Sigmoid colon (tissue), 7 donors: ENCODE measurements at places on chromosomes 5 and 9. TPM values are rescaled to one million over a fixed set of nuclear protein-coding genes. Genes with fewer than 3 reads are reported as not detected.
A peak's percentile ranks its signal among the peaks of the same experiment; 100 is the strongest.

DNA sequence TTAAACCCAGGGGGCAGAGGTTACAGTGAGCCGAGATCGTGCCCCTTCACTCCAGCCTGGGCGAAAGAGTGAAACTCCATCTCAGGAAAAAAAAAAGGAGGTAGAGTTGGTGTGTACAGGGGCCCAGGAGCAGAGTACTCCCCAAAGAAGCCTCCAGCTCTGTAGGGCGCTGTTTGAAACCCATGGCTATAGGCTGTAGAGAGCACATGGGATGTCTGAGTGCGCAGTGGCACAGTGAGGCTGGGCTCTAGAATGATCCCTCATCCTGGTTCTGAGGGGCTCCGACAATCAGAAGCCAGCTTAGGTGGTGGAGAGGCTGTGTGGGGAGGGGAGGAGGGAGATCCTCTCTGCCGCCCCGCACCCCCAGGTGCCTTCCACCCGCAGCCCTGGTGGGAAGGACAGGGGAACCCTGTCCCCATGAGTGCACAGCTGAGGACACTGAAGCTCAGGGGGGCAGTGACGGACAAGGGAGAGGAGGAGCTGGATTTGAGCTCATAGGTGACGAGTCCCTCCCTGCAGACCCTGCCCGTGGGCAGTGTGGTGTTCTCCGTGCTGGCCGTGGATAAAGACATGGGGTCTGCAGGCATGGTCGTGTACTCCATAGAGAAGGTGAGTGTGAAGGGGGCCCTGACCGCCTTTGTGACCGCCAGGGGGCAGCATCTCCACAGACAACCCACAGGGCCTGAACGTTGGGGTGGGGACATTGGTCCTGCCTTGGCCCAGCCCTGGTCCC, 24.6 kb downstream of the CDHR2 start:
- H3K27ac ChIP-seq, result no peak overlapping the region
- no peaks in the 10 kb centered on the region for H3K4me1 ChIP-seq
- H3K27me3 ChIP-seq, result no peaks in the 10 kb centered on the region

Gene SPOCK1
- 55.3 TPM for total RNA-seq

Gene CDH6
- total RNA-seq, result 1.6 TPM

GRCh38 chr9:131033269-131034224, 24.6 kb downstream of the LAMC3 start:
- no peak overlapping the region for H3K27ac ChIP-seq
- H3K4me1 ChIP-seq, result peaks cover 17% of the 10 kb centered on the region
- H3K36me3 ChIP-seq, result no peaks in the 10 kb centered on the region
- H3K27me3 ChIP-seq, result no peaks in the 10 kb centered on the region
- DNase-seq, result no peak
- no peak overlapping the region for H3K4me3 ChIP-seq

Gene TAF11L10
- total RNA-seq, result not detected

GRCh38 chr5:179828756-179829421, 8.2 kb downstream of the SQSTM1 start:
- peak overlapping the region; percentile 3 for H3K27ac ChIP-seq
- H3K36me3 ChIP-seq, result peaks cover 100% of the 10 kb centered on the region
- no peaks in the 10 kb centered on the region for H3K27me3 ChIP-seq
- no peak overlapping the region for H3K4me3 ChIP-seq
- DNase-seq, result no peak

DNA sequence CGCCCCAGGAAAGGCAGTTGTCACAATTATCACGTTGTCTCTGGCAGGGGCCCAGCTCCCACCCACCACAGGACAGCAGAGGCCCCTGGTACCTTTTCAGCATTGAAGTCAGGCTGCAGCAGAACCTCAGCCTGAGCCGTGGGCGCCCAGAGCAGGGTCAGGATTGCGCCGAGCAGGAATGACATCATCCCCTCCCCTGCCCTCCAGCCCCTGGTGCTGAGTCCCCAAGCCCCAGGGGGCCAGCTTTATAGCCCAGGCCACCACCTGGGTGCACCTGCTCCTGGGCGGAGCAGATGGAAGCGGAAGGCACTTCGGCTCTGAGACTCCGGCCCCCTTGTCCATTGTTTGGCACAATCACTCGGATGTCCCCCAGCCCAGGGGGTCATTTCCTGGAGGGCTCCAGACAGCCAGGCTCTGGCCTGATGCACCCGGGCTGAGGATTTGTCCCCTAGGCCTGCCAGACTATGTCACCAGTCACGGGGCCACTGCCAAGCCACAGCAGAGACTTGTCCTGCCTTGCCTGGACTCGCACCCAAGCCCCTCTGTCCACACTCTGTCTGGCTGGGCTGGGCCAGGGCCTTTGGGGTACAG, at the start of gene LCN15:
Gene LCN15, minus strand, starts transcription at position 218 of the 591 bp plus-strand sequence. Its CDS starts 30 bp downstream, at position 188.
- H3K4me3 ChIP-seq, result no peak within 1 kb of the TSS
- no peak within 1 kb of the TSS for H3K27ac ChIP-seq

Gene WDR38
- total RNA-seq, result not detected

DNA sequence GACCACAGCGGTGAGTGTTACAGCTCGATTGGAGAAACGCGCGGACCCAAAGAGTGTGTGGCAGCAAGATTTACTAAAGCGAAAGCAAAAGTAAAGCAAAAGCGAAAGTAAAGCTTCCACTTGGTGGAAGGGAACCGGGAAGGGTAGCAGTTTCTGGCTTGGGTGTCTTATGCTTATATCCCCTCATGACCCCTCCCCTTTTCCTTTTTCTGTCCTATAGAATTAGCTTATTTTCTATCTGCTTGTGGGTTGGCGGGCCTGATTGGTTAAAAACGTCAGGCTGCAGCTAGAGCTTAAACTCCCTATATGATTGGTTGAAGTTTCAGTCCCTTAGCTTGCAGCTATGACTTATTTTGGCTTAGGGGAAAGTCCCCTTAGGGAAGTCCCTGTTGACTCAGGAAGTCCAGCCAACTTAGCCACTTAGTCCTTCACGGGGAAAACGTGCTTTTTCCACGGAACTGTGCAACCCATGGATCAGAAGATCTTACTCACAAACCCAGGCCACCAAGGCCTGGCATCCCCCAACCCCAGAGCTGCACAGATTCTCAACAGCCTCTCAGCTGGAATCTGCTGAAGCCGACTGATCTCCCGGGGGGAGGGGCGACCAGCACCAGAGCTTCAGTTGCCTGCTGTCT, 114.2 kb upstream of the ADAMTS16 start:
- H3K27me3 ChIP-seq, result peaks cover 4% of the 10 kb centered on the region
- no peak overlapping the region for H3K27ac ChIP-seq
- no peaks in the 10 kb centered on the region for H3K4me1 ChIP-seq
- H3K4me3 ChIP-seq, result no peak overlapping the region
- no peaks in the 10 kb centered on the region for H3K36me3 ChIP-seq
- DNase-seq, result no peak

- H3K27ac ChIP-seq, result no peak overlapping the region
- no peaks in the 10 kb centered on the region for H3K36me3 ChIP-seq
- H3K27me3 ChIP-seq, result no peaks in the 10 kb centered on the region
- no peak overlapping the region for H3K4me3 ChIP-seq
Measured at GRCh38 chr5:2471152-2471879, 280.2 kb downstream of the IRX2 start.

GRCh38 chr5:14582797-14583137, 1.2 kb downstream of the OTULINL start:
- H3K4me1 ChIP-seq, result peaks cover 15% of the 10 kb centered on the region
- H3K36me3 ChIP-seq, result no peaks in the 10 kb centered on the region
- peak overlapping the region; percentile 28 for H3K4me3 ChIP-seq
- H3K27ac ChIP-seq, result no peak overlapping the region

- no peaks in the 10 kb centered on the region for H3K4me1 ChIP-seq
- no peak for DNase-seq
- no peaks in the 10 kb centered on the region for H3K36me3 ChIP-seq
- H3K27ac ChIP-seq, result no peak overlapping the region
Measured at GRCh38 chr5:96149546-96149945, 187.9 kb upstream of the ELL2 start.

Gene ORM1
- total RNA-seq, result not detected

GRCh38 chr9:131693651-131694597, 46.0 kb downstream of the RAPGEF1 start:
- no peak overlapping the region for H3K4me3 ChIP-seq
- no peaks in the 10 kb centered on the region for H3K27me3 ChIP-seq
- no peak for DNase-seq
- no peaks in the 10 kb centered on the region for H3K36me3 ChIP-seq

Gene MSX2
- total RNA-seq, result 1.1 TPM

Gene PPP2R2B
- 14.4 TPM for total RNA-seq

DNA sequence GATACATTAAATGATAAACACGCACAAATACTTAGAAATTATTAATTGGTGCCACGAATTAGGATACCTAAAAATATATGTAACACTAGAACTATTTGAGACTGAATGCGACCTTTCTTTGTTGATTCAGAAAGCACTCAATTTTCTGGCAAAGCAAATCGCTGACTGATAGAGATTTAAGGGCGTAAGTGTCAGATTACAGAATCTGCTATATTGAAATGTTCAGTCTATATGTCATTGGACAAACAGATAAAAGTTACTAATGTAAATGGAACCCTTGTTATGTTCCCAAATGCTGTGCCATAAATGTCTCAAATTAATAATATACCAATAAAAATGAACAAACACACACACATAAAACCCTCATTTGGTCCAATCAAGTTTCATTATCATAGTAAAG, 137.9 kb downstream of the MPDZ start:
- no peak for DNase-seq
- H3K27me3 ChIP-seq, result no peaks in the 10 kb centered on the region
- peaks cover 31% of the 10 kb centered on the region for H3K4me1 ChIP-seq
- H3K4me3 ChIP-seq, result no peak overlapping the region

DNA sequence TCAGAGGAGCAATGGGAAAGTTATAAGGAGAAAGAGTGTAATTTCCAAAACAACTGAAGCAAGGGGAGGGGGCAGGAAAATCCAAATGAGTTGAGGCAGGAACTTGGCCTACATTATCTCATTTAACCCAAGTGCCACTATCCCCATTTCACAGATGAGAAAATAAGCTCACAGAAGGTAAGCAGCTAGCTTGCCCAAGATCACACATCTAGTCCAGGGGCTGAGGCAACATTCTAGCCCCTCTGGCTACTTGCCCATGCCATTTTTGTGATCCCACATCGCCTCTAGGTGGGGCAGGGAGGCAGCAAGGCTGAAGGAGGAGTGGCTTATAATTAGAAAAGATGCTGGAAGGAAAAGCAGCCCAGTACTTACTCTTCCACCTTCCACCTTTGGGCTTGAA, 2.6 kb upstream of the PSIP1 start:
- H3K4me3 ChIP-seq, result no peak overlapping the region
- H3K27ac ChIP-seq, result no peak overlapping the region
- no peaks in the 10 kb centered on the region for H3K27me3 ChIP-seq
- no peaks in the 10 kb centered on the region for H3K36me3 ChIP-seq
- H3K4me1 ChIP-seq, result peaks cover 16% of the 10 kb centered on the region

- no peak overlapping the region for H3K4me3 ChIP-seq
- H3K27me3 ChIP-seq, result no peaks in the 10 kb centered on the region
- peaks cover 41% of the 10 kb centered on the region for H3K4me1 ChIP-seq
- no peaks in the 10 kb centered on the region for H3K36me3 ChIP-seq
Measured at GRCh38 chr9:129458663-129459546, 162.0 kb downstream of the C9orf50 start.

GRCh38 chr5:32642276-32643002, 57.1 kb downstream of the SUB1 start:
- H3K4me1 ChIP-seq, result no peaks in the 10 kb centered on the region
- no peak overlapping the region for H3K4me3 ChIP-seq
- H3K27me3 ChIP-seq, result no peaks in the 10 kb centered on the region
- no peak for DNase-seq
- H3K27ac ChIP-seq, result no peak overlapping the region
- H3K36me3 ChIP-seq, result no peaks in the 10 kb centered on the region

GRCh38 chr5:133154274-133155075, 102.7 kb downstream of the HSPA4 start:
- no peaks in the 10 kb centered on the region for H3K27me3 ChIP-seq

GRCh38 chr5:126124706-126125345, 298.4 kb upstream of the GRAMD2B start:
- no peak overlapping the region for H3K4me3 ChIP-seq
- no peaks in the 10 kb centered on the region for H3K4me1 ChIP-seq
- no peak for DNase-seq

DNA sequence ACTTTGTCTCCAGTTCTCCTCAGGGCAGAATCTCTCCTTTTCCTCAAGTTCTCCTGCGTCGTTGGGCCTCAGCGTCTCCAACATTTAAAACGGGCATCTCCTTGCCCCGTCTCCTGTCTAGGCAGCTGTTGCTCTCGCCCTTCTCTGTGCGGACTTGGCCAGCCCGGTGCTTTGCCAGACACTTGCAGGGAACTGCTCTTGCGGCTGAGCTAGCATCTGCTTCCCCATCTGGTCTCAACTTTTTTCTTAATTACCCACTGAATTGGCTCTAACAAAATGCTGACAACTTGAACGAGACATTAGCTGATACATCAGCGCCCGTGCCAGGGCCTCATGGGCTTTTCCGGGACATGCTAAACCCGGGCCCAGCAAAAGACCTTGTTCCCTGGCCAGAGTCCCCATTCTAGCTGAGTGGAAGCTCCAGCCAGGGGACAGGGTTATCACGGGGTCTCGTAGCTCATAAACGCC, 25.1 kb downstream of the ZNF618 start:
- peak; percentile 25 for DNase-seq
- H3K27ac ChIP-seq, result no peak overlapping the region
- H3K27me3 ChIP-seq, result no peaks in the 10 kb centered on the region
- H3K36me3 ChIP-seq, result no peaks in the 10 kb centered on the region
- H3K4me1 ChIP-seq, result no peaks in the 10 kb centered on the region
- no peak overlapping the region for H3K4me3 ChIP-seq
